ENCODE measurements at places on chromosomes 5 and 9.

DNA sequence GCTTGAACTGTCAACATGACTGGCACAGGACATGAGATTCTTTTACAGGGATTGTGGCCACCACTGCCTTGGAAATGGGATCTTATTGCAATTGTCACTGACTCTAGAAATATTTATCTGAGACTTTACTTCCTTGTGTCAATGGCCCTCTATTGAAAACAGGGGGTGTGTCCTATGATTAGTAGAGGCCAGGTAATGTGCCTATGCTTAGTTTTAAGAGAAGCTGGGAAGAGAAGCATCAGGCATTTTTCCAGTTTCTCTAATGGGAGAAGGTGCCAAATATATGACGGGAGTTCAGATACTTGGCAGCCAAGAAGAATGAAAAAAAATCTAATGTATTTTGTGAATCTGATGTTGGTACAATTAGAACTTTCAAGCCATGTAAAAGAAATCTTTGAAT is 73.9 kb upstream of the VCAN start:
- DNase-seq = no peak

DNA sequence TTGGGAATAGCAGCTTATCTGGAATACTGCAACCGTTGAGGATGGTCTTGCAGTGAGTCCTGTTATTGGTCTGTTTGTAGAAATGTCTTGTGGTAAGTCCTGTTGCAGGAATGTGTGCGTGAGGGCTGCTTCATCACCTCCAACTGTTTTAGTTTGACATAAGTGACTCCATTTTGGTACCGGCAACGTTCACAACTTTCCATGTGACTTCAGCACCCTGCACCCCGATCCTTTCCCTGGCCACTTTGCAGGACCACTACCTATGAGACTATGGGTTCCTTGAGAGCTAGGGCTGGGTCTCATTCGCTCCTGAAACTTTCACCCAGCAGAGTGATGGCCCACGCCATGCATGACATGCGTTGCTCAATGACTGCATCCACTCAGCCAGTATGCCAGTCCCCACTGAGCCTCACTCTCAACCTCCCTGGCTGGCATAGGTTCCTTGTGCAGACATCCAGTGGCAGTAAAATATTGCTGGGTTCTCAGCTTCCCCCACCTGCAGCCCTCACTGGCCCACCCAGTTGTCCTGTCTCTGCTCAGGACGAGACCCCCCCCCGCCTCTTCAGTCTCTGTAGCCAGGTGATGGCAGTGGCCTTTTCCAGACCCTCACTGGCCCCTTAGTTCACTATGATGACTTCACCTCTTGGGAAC is 8.0 kb downstream of the SURF6 start:
- DNase-seq = no peak

DNA sequence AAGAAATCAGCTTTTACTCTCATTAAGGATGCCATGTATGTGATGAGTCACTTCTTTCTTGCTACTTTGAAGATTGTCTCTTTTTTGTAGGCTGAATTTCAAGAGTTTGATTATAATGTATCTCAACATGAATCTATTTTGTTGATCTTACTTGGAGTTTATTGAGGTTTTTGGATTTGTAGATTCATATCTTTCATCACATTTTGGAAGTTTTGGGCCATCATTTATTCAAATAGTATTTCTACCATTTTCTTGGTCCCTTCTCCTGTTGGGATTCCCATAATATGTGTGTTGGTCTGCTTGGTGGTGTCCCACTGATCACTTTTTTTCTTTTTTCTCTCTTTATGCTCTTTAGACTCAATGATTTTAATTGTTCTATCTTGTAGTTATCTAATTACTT is 116.3 kb downstream of the CNTLN start:
- no peak for DNase-seq

DNA sequence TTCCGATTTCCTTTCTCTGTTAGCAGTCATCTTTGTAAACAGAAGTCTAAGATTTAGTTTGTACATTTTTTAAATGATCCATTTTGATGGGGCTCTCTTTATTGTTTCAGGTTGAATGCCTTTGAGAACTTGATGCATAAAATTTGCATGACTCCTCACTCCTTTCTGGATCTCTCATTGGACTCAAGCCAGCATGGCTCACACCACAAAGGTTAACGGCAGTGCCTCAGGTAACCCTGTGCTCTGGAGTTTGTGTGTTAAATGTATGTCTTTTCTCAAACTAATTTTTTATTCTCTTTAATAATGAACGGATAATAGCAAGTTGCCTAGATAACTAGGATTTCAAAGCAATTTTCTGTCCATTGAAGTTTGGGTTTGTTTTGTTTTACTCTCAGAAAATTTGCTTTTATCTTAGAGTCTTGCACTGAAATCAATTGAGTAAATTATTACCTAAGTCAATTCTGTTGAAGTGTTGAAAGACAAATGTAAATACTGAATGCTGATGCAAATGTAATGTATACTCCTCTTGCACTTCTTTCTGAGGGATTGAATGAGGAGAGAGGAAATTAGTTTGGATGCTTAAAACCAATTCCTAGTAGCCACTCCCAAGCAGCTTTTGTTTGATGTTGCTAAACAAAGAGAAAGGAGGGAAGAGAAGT is 164.6 kb upstream of the DMRT1 start:
- no peak for DNase-seq

- no peak for DNase-seq
Observed at GRCh38 chr5:95821110-95822021, 1.2 kb downstream of the GLRX start.

GRCh38 chr5:132651838-132652469 is 6.0 kb upstream of the IL13 start:
- no peak for DNase-seq

DNA sequence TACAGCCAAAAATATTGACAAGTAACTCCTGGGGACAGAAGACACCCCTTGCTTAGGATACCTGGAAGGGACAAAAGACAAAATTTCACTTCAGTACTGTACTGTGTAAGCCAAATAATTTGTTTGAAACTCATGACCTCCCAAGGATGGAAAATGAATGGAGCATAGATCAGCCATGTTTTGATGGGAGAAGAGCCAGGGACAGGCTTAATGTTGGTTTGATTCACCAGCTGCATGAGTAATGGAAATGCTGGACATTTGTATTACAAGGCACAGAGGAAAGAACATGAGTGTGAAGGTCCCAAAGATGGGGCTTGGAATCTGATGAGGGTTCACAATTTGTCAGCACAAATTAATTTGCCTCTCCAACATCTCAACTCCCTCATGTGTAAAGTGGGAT is 122.8 kb downstream of the ENC1 start:
- no peak for DNase-seq

DNA sequence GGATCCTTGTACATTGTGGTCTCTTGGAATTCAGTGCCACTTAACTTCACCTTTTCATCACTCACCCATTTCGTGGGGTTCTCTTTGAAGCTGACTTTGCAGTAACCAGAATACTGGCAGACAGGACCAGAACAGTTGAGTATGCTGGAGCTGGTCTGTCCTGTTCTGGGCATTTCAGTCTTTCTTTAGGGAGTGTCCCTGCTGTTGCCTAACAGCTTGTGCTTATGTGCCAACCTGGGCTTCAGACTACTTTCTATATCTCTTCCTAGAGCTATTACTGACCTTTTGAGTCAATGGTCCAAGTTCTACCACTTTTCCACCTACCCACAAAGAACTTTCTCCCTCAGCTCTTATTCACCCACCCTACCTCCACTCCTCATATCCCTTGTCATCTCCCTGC is 10.0 kb upstream of the INSL6 start:
- DNase-seq = no peak

GRCh38 chr5:54703133-54703532 is 185.6 kb downstream of the SNX18 start:
- peak; percentile 74 for DNase-seq

DNA sequence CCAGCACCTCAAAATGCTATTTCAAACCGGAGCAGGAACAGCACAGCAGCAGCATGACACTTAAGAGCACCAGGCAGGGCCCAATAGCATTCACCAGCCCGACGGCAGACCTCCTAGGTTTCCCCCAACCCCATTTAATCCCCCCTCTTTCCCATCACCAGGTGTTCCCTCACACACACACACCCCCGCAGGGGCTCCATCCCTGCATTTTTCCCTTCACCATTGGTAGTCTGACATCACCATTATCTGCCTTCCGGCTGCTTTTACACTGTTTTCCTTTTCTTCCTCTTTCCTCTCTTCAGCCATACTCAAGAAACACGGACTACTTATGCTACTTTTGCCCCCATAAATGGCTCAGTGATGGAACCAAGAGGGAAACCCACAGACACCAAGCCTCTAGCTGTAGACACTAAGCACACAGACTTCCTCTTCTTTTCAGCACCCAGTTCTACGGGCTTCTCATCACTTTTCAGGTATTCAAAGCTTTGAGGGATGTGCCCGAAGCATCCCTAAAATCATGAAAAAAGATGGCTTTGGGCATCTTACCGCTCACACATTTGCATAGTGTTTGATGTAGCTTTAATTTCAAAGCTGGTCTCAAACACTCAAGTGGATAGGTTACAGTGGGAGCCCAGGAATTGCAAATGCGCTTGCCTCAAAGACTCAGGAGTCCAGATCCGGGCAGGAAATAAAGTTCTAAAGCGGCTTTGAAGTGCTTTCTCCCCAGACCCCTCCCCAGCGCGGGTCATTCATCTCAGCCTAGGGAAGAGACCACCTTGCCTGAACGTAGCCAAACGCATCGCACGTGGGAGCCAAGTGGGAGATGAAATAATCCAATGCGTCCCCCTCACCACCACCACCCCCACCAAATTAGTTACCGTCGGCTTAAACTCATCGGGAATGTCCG is 141.5 kb downstream of the TSSK1B start:
- DNase-seq = no peak

- DNase-seq = no peak
Observed at GRCh38 chr9:3793971-3794383, 268.2 kb upstream of the RFX3 start.

DNA sequence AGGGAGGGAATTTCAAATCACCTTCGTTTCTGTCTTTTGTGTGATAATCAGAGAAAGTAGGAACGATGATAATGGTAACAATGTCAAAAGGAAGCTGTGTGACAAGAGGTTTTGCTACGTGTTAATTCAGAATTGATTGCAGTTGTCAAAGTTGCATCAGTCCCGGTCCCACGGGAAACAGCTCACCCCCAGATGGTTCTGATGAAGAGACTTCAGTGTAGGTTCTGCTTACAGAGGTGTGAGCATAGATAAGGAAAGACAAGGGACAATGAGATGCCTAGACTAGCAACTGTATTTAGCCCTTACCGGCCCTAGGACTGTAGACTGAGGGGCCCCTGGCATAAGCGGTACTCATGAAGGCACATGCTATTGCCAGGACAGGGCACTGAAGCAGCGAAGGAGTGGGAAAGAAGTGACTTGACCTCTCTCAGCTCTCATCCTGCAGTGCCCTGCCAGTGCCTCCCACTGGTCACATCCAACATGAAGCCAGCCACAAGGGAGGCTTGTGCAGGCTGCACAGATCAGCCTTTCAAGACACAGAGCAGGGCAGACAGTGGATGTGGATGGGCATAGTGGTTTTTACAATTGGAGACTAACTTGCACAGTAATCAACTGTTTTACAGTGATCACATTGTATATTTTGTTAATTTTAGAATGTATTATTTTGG is 21.1 kb downstream of the PDE8B start:
- DNase-seq = no peak

DNA sequence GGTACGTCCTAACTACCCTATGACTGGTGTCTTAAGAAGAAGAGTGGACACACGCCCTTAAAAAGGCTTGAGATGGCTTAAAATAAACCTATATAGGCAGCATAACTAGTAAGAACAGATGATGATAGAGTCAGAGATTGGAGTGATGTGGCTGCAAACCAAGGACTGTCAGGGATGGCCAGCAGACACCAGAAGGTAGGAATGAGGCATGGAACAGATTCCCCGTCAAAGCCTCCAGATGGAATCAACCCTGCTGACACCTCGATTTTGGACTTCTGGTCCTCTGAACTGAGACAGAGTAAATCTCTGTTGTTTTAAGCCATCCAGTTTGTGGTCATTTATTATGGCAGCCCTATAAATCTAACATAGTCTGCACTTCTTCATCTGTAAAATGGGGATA is 7.4 kb downstream of the TMOD1 start:
- no peak for DNase-seq

- no peak for DNase-seq
Observed at GRCh38 chr5:139460455-139460854, 2.1 kb downstream of the ECSCR start.

DNA sequence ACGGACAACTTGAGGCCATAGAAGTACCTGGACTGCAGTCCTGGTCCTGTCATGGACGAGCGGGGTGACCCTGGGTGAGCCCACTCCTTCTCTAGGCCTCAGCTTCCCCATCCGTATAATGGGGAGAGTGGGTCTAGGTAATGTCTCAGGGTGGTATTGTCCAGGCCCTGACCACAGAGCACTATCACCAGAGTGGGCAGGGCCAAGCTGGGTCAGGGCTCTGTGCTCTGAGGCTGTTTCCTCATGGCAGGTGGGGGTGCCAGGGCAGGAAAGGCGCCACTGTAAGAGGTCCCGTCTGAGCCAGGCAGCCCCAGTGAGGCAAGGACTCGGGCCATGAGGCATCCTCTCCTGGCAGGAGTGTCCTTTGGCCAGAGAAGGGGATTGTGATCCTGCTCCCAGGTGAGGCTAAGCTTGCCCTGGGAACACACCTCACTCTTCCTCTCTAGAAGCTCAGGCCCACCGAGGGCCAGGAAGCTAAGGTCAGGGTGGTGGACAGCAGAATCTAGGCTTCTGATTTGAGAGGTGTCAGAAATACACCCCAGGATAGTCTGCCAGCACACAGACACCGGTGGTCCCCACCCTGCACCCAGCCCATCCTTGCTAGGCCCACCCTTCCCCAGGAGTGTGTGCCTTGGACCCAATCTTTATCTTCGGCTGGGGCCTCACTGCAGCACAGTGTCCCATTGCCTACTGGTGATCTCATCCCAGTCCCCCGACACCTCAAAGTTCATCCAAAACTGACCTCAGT is 1.5 kb upstream of the MYOZ3 start:
- no peak for DNase-seq

- no peak for DNase-seq
Observed at GRCh38 chr9:134864821-134865190, 15.8 kb upstream of the FCN2 start.

DNA sequence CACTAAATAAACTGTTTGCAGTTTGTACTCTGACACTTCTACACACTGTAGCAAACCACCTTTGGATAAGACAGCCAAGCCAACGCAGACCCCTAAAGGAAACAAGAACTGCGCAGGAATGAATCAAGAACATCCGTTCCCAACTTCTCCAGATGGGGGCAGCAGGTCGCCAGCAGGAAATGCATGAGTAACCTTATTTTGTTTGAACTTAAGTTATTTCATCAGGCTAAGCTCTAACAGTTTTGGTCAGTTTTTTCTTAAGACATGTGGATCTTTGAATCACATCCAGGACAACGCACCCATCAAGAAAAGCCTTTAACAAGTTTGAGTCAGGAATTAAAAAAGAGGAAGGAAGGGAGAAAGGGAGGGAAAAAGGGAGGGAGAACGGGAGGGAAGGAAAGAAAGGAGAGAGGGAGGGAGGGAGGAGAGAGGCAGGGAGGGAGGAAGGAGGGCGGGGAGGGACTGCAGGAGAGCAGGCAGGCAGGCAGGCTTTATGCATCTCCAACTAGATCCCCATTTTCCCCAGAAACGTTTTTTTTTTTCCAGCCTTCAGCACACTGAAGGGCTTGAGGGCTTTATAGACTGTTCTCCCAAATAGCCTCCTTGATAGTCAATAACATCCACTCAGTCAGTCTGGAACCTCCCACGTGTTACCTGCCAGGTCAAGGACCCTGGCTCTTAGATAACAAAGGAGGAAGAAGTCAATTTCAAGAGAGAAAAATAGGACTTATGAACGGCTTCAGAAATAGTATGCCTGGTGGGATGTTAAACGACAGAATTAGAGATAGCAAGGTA is 22.2 kb downstream of the BHMT start:
- DNase-seq = peak; percentile 78

All from AG09309 (cell line).